ENCODE measurements at places on chromosomes 4 and X.
A peak's percentile ranks its signal among the peaks of the same experiment; 100 is the strongest.

DNA sequence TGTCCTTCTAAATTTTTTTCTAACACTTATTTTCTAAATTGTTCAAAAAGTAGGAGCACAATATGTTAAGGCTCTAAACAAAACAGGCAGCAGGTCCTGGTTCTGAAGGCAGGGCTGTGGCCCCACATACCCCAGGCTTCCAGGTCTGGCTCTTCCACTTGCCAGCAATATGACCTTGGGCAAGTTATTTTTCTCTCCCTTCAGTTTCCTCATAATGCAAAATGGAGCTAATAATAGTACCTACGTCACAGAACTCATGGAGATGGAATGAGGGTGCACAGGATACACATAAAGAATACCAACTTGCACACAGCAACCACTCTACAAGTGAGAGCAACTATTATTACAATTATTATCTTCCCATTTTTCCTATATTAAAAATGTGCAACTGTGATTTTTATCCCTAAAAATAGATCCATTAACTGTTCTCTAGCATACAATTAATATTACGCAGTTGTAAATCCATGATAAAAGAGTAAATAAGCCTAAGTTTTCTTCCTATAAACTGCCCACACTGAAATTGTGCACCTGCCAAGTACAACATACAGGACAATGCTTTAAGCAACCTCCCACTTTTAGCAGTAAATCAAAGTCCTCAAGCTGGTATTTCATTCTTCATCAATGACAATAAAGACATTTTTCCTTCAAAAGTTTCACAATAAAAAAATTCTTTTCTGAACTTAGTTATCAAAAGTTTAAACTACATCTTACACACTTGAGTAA is 27.0 kb downstream of the OTUD4 start:
- DNase-seq = no peak

DNA sequence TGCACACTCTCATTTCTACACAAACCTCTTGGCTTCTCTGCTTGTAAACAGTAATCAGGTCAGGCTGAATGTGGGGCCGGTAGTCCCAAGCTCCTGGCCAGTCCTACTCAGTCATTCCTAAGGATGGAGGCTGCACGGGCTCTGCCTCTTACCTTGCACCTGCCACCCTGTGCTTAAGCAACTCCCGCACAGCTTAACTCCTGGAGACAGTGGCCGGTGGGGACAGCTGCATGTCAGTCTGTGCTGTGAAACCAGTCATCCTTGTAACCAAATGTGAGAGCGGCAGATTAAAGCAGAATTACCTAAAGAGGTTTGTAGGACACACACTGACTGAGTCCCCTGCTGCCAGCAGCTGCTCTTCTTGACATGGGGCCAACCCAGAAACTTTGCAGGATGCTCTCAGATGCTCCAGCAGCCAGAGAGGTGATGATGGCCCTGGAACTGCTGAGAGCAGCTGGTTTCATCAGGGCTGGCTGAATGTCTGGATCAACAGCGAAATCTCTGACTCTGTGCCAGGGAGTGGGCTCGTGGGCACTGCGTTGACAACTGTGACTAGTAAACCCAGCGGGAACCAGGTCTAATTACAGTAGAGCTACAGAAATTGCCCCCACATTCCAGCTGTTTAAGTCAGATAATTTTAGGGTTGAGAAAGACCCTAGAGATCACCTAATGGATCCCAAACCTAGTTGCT is 123.7 kb downstream of the ANAPC4 start:
- peak; percentile 21 for DNase-seq

GRCh38 chrX:106862972-106863688 is 40.0 kb downstream of the RIPPLY1 start:
- peak; percentile 30 for DNase-seq

GRCh38 chr4:92236877-92237276 is 66.9 kb upstream of the GRID2 start:
- no peak for DNase-seq

DNA sequence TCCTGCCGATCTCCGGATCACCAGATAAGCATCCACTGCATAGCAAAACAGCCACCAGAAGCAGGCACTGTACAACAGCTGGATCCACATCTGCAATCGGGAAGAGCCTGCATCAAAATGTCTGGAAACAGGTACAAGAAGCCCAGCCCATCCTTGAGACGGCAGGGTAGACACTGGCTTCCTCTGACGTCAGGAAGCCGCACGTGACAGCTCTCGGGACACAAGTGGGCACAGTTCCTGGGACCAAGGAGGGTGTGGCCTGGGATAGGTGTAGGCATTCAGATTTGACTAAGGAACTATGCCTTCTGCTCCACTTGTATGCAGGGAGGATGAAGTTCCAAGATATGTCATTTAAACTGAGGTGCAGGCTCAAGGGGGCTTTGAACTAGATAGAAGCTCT is 6.3 kb downstream of the GPR143 start:
- DNase-seq = no peak

DNA sequence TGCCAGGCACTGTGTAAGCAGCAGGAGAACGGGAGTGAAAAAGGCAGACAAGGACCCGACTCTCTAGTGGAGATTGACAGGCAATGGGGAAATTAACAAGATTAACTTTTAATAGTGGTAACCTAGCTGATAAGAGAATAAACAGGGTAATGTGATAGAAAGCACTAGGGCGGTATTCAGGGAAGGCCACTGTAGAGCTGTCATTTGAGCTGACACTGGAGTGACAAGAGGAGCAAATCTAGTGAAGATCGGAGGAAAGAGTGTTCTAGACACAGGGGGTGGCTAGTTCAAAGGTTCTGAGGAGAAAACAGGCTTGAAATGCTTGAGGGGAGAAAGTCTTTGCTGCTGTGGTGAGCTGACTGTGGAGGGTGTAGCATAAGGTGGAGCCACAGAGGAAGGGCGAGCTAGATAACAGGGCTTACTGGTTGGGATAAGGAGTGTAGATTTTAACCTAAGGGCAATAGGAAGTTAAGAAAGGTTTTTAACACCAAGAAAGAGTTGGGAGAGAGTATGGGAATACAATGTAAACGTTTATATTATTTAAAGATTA is 122.8 kb downstream of the SLC10A7 start:
- no peak for DNase-seq

DNA sequence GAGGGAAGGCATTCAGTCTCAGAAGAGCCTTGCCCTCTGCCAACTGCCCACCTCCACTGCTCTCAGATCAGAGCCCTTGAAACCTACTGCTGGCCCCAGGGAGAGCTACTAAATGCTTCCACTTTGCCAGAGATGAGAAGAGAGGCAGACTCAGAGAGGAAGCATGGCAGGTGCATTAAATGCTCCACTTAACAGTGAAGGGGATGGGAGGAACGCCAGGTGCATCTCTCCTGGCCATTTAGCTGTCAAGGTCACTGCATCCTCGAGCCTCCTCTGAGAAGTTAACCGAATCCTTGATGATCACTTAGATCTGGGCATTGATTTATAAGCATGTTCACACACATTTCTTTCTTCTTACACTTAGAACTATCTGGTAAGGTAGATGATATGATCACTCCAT is 15.0 kb downstream of the TRPC5 start:
- DNase-seq = no peak

- DNase-seq = no peak
Observed at GRCh38 chrX:29535212-29536162, 679.9 kb upstream of the MAGEB2 start.
